Stomach (tissue), 19 donors: ENCODE measurements at places on chromosomes 4 and X. TPM values are rescaled to one million over a fixed set of nuclear protein-coding genes. Genes with fewer than 3 reads are reported as not detected.

HOPX gene
- total RNA-seq = 48.2 TPM

DNA sequence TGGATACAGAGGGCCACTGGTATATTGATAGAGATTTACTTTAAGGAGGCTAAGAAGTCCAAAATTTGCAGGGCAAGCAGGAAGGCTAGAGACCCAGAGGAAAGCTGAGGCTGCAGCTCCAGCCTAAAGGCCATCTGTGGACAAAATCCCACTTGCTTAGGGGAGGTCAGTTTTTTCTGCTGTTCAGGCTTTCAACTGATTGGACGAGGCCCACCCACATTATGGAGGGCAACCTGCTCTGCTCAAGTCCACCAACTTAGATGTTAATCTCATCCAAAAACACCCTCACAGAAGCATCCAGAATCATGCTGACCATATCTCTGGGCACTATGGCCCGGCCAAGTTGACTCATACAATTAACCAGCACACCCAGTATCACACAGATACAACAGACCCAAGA is 176.3 kb downstream of the EVC2 start:
- H3K36me3 ChIP-seq = peaks cover 9% of the 10 kb centered on the region
- no peak overlapping the region for H3K4me3 ChIP-seq
- no peak for DNase-seq
- H3K4me1 ChIP-seq = no peaks in the 10 kb centered on the region

DNA sequence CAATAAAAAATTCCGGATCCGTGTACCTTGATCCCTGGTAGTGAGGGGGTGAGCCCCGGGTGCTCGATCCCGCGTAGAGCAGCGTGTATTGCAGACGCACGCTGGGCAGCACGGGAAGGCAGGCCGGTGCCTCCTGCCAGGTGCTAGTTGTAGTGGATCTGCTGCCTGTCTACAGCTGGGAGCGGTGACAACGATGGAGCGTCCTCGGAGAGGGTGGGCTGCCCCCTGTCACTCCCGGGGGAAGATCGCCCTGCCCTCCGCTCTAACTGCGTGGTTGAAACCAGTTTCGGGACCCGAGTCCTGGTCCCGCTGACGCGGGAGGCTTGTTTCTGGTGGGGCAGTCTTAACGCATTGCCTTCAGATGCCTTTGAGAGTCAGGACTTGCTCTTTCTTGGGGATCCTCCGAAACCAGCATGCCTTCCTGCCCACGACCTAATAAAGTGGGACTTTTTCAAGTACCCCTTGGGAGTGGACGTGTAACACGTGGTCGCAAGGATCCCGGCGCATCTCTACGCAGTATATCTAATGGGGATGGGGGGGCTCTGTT is 2.7 kb upstream of the NKX6-1 start:
- H3K4me3 ChIP-seq = no peak overlapping the region
- H3K4me1 ChIP-seq = peaks cover 23% of the 10 kb centered on the region
- no peaks in the 10 kb centered on the region for H3K36me3 ChIP-seq
- H3K27ac ChIP-seq = no peak overlapping the region

DNA sequence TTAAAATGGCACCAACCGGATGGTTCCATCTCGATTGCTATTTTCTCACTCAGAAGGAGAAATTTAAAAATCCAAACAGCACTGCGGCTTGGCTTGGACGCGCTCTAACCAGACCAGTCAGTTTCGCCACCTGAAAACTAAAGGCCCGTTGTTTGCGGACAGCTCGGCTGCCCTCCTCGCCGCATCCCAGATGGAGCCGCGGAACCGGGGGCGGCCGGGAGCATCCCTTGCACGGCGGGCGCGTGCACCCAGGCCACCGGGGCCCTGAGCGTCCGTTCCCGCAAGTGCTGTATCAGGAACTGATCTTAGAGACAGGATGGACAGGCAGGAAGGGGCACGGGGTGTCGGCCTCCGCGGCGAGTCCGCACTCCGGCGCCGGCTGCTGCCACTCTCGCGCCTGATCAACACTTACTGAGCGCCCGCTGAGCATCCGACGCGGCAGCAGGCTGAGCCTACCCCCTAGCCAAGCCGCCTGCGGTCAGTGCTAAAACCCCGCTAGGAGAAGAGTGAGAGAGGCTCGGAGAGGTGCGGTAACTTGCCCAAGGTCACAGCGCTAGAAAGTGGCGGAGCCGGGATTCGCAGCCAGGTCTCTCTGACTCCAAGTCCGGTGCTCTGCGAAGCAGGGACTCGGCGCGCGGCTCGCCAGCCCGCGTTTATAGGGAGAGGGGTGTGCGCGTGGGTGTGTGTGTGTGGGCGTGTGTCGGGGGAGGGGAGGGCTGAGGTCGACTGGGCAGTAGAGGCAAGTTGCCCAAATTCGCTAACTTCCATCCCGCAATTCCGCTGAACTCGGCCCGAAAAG is at the start of gene CITED1:
Gene CITED1 (minus strand): TSS at position 629 of the 799 bp plus-strand sequence. CDS start 3,045 bp downstream, outside the sequence.
- DNase-seq = peak; percentile 38
- peak within 1 kb of the TSS; percentile 48 for H3K4me3 ChIP-seq
- peaks cover 80% of the 10 kb centered on the region for H3K27me3 ChIP-seq
- H3K36me3 ChIP-seq = no peaks in the 10 kb centered on the region

DNA sequence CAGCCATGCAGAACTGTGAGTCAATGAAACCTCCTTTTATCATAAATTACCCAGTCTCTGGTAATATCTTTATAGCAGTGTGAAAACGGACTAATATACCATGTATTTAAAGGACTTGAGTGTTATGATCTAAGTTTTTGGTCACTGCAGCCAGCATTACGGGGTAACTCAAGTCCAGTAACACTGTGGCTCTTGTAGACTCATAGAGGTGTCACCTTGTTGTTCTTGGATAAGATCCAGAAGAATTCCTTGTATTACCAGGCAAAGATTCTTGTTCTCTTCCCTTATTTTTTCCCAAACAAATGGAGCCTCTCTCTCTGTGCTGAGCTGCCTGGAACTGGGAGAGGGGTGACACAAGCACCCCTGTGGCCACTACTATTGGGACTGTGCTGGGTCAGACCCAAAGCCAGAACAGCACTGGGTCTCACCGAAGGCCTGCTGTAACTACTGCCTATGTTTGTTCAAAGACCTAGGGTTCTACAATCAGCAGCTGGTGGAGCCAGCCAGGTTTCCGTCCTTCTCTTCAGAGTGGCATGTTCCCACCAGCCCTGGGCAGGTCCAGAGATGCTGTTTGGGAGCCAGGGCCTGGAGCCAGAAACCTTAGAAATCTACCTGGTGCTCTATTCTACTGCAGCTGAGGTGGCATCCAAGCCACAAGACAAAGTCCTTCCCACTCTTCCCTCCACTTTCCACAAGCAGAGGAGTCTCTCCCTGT is 43.7 kb upstream of the MED14 start:
- no peak for DNase-seq
- H3K27ac ChIP-seq = no peak overlapping the region
- H3K36me3 ChIP-seq = no peaks in the 10 kb centered on the region
- H3K4me3 ChIP-seq = no peak overlapping the region
- no peaks in the 10 kb centered on the region for H3K27me3 ChIP-seq
- no peaks in the 10 kb centered on the region for H3K4me1 ChIP-seq

DNA sequence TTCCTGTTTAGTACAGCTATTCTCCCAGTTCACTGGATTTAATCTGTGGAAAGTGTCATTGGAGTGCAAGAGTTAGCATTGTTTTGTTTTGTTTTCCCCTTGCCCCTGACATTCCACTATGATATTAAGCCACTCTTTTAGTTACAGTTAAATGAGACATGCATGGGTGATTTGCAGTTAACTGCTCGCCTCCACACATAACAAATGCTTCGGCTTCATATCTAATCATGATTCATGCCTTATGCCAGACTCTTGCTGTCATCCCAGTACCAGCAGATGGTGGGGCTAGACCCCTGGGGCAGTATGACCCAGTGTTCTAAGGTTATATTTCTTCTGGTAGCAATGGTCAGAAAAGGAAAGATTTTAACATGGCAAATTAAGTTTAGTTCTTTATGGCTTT is 80.1 kb downstream of the RAP1GDS1 start:
- H3K36me3 ChIP-seq = peaks cover 21% of the 10 kb centered on the region
- peak; percentile 2 for DNase-seq
- no peak overlapping the region for H3K4me3 ChIP-seq
- no peak overlapping the region for H3K27ac ChIP-seq
- no peaks in the 10 kb centered on the region for H3K4me1 ChIP-seq

- H3K36me3 ChIP-seq = no peaks in the 10 kb centered on the region
- H3K27ac ChIP-seq = no peak overlapping the region
- no peaks in the 10 kb centered on the region for H3K4me1 ChIP-seq
- no peak for DNase-seq
These were observed 10.0 kb downstream of the EPGN start for GRCh38 chr4:74318276-74318675.

SFRP2 gene
- total RNA-seq = 6.7 TPM

DNA sequence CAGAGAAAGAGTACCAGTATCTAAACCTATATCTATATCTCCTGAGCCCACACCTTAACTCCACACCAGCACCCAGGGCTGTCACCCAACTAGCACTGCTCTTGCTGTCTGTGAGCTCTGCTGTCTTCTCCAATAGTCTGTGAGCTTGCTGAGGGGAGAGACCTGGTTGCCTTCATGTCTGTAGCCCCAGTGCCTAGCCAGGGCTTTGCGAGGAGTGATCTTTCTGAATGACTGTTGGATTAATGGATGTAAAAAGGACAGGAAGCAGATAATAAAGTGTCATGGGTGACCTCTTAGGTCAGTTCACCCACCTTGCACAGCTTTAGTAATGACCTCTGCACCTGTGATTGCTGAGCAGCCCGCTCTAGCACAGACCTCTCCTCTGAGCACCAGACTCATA is 30.5 kb downstream of the CNGA2 start:
- H3K36me3 ChIP-seq = no peaks in the 10 kb centered on the region
- no peak for DNase-seq
- no peaks in the 10 kb centered on the region for H3K27me3 ChIP-seq
- no peaks in the 10 kb centered on the region for H3K4me1 ChIP-seq

ARL9 gene
- not detected for total RNA-seq

GRCh38 chr4:21830272-21830671 is 118.3 kb downstream of the KCNIP4 start:
- H3K4me1 ChIP-seq = no peaks in the 10 kb centered on the region
- no peaks in the 10 kb centered on the region for H3K27me3 ChIP-seq
- no peaks in the 10 kb centered on the region for H3K36me3 ChIP-seq
- no peak overlapping the region for H3K4me3 ChIP-seq
- no peak overlapping the region for H3K27ac ChIP-seq
- no peak for DNase-seq

TCP11X2 gene
- not detected for total RNA-seq
